ENCODE measurements at places on chromosomes 4 and X.

DNA sequence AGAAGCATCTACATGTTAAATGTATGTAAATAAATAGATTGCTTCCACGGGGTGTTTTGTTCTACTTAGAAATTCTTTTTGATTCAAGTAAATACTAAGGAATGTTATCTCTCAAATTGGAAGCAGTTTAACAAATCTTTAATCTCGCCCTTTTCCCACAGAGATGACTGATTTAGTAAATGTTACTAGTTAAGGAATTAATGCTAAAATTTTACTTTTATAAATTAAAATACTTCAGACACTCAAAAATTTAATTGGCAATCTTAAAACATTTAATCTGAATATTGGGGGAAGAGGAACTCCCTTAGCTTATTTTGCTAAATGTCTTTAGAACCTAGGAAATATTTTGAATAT is 12.1 kb downstream of the LARP7 start:
- no peak for DNase-seq

- DNase-seq, result no peak
Observed at GRCh38 chr4:72606751-72607150, 37.7 kb upstream of the ADAMTS3 start.

DNA sequence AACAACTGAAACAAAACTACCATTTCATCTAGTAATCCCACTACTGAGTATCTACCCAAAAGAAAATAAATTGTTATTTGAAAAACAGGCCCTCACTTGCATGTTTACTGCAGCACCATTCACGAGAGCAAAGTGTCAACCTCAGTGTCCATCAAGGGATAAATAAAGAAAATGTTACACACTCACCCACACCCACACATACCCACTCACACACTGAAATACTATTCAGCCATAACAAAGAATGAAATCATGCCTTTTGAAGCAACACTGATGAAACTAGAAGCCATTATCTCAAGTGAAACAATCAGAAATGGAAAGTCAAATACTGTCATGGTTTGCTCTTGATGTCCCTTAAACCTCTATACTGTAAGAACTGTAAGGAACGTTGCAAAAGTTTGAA is 44.8 kb upstream of the CLNK start:
- no peak for DNase-seq

DNA sequence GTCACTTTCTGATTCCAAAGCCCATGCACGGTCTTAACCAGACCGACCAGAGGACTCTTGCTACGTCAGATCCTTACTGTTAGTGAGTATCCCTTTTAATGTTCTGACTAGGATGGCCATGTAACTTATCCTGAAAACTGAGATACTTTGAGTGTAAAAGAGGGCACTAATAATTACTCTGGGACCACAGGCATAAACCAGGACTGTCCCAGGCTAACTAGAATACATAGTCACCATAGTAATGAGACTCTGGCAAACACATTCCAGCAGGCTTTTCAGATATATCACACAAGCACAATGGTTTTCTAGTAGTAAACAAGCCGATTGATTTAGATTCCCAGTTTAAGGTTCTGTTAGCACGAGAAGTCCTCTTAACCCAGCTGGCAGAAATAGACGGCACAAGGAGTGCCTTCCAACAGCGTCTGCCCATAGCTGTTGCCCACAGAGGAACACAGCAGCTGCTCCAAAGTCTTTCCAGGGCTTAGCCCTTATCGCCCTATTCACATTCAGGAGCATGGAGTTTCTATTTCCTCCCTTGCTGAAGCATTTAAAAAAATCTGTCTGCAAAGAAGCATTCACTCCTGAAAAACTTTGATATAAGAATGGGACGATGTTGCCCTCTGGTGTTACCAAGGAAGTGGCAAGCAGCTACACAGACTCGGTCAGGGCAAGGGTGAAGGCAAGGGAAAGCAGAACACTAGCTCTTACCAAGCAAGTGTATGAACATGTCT is 92.4 kb downstream of the CXCL13 start:
- peak; percentile 72 for DNase-seq

DNA sequence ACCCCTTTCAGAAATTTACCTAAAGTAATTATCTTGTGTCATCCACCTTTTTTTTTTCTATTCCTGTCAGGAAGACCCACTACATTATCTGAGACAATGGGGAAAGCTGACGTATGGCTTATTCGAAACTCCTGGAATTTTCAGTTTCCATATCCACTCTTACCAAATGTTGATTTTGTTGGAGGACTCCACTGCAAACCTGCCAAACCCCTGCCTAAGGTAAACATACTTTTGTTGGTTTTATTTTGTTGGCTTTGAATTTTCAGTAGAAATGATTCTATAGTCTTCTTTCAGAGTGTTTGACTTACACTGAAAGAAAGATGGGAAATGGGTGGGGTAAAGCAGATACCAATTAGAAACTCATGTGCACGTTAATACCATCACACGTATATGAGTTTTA is 2.2 kb downstream of the UGT2B7 start:
- DNase-seq, result no peak

DNA sequence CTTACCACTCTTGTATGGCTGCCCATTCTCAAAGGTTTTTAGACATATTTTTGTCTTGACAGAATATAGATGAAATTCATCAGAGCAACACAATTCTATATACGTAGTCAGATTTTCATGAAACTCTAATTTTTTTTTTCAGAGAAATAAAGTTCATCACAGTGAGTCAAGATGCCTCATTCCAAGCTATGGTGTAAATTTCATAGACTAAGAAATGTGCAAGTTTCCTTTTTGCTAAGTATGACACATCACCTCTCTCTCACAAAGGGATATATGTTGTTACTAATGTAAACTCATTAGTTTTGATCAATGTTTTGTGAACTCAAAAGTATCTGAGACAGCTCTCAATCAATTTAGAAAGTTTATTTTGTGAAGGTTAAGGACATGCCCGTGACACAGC is 60.4 kb upstream of the ATXN3L start:
- peak; percentile 78 for DNase-seq

- no peak for DNase-seq
Observed at GRCh38 chrX:63566856-63567255, 215.7 kb upstream of the SPIN4 start.

- DNase-seq, result no peak
Observed at GRCh38 chrX:92230628-92231027, 451.5 kb downstream of the PCDH11X start.

DNA sequence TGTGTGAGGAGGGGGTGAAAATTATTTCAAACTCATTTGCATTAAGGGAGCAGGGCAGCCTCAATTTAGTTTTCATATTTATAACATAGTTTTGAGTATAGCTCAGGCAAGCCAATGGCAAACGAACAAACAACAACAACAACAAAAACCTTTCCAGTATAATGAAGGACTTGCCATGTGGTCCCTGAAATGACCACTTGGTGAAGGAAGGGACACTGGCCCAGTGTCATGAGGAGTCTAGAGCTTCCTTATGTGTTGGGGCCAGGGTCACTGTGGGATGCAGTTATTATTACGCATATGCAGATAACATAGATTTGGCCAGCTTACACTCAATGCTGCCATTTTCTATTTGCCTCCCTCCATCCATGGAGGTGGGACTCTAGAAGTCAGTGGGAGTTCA is 23.3 kb downstream of the NKX3-2 start:
- DNase-seq, result no peak
